ENCODE measurements at places on chromosomes 4 and X. TPM values are rescaled to one million over a fixed set of nuclear protein-coding genes. Genes with fewer than 3 reads are reported as not detected.

The FREM3 gene
- 0.35 TPM for polyA plus RNA-seq

The SERTM2 gene
- not detected for polyA plus RNA-seq

The SMIM10L2A gene
- 11.2 TPM for polyA plus RNA-seq

The GPM6B gene
- 16.8 TPM for polyA plus RNA-seq

The CD38 gene
- 1.1 TPM for polyA plus RNA-seq

The RPA4 gene
- polyA plus RNA-seq = not detected

The PCSK1N gene
- polyA plus RNA-seq = 6.8 TPM

The MOSPD2 gene
- polyA plus RNA-seq = 23.3 TPM

The ADGRL3 gene
- 24.5 TPM for polyA plus RNA-seq

The ANXA10 gene
- 0.43 TPM for polyA plus RNA-seq

The ART3 gene
- 0.60 TPM for polyA plus RNA-seq

The LARP7 gene
- polyA plus RNA-seq = 104 TPM

The RHOXF2 gene
- polyA plus RNA-seq = 0.13 TPM

DNA sequence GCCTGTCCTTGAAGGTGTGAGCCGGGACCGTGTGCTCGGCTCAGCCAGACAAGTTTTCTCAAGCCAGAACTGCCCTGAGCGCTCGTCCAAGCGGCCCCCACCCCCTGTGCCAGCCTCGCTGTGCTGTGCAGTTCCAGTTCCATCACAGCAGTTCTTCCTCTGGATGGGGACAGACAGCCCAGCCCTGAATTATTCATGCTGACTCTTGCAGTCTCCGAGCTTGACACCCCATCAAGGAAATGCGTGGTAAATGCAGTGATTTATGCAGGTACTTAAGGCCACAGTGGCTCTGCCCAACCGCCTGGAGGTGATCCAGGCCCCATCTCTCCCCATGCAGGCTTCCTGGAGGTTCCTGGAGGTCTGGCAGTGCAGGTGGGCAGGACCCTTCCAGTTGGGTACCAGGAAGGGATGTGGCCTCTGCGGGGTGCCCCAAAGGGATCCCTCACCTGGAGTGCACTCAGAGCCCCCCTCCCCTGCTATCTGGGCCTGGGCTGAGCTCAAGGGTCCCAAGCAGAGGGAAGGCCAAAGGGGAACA is 44.8 kb upstream of the HMX1 start:
- DNase-seq = no peak

GRCh38 chr4:168167714-168168284 is 75.5 kb downstream of the ANXA10 start:
- no peak for DNase-seq

GRCh38 chr4:108094923-108095482 is 73.7 kb downstream of the LEF1 start:
- no peak for DNase-seq

- DNase-seq = no peak
Measured at GRCh38 chrX:132740316-132741123, 217.9 kb downstream of the HS6ST2 start.

GRCh38 chr4:128812442-128813235 is 3.1 kb downstream of the JADE1 start:
- DNase-seq = no peak

DNA sequence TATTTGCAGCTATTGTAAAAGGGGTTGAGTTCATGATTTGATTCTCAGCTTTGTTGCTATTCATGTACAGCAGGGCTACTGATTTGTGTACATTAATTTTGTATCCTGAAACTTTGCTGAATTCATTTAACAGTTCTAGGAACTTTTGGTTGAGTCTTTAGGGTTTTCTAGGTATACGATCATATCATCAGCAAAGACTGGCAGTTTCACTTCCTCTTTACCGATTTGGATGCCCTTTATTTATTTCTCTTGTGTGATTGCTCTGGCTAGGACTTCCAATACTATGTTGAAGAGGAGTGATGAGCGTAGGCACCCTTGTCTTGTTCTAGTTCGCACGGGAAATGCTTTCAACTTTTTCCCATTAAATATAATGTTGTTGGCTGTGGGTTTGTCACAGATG is 48.1 kb downstream of the NPY1R start:
- no peak for DNase-seq

DNA sequence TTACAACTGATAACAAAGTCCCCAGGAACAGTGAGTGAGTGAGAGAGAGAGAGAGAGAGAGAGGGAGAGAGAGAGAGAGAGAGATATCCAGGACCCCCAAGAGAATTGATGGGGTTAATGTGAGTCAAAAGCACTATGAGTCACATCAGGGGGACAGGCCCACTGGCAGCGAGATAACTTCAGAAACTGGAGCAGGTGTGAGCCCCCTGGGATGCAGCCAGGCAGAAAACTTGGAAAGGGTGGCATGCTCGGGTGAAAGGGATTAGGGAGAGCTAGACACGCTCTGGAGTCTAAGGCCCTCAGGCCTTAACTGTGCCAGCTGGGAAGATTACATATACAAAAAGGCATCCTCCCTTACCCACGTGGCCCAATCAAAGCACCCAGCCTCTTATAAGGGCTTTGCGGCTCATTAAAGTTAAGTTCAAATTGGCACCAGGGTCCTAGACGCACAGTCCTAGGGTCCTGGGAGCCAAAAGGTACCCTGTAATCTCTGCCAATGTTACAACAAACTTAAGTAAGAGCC is 841 bp downstream of the ACOT9 start:
- DNase-seq = no peak

DNA sequence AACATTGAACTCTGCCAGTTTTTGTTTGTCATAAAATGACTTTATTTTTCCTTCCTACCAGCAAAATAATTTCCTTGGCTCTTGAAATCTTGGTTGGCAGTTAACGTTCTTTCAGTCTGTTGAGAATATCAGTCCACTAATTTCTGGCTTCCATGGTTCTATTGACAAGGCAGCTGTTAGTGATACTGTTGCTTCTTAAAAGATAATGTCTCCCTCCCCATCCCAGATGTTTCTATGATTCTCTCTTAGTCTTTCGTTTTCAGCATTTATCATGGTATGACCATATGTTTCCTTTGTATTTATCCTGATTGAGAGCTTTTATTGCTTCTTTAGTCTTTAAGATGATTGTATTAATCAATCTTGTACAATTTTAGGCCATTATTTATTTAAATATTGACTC is 81.1 kb upstream of the STK26 start:
- DNase-seq = no peak

DNA sequence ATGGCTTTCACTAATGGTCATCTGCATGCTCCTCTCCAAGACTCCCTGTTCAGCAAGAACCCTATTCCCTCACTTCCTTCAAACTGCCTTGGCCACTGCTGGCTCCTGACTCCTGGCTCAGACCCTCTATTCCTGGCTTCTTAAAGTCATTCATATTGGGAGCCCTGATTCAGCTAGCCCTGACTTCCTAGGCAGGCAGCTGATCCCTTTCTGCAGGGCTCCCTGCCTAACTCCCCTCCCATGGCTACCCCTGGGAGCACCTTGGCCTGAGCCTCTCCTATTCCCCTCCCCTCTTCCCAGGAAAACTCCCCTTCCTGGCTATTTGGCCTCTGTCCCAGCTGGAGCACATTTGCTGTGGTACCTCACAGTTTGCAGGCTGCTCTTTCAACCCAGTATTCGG is 154.9 kb upstream of the PJA1 start:
- DNase-seq = no peak

GRCh38 chr4:159232465-159233106 is 129.7 kb downstream of the RAPGEF2 start:
- no peak for DNase-seq

GRCh38 chrX:109739625-109740432 is 6.8 kb upstream of the ACSL4 start:
- no peak for DNase-seq

DNA sequence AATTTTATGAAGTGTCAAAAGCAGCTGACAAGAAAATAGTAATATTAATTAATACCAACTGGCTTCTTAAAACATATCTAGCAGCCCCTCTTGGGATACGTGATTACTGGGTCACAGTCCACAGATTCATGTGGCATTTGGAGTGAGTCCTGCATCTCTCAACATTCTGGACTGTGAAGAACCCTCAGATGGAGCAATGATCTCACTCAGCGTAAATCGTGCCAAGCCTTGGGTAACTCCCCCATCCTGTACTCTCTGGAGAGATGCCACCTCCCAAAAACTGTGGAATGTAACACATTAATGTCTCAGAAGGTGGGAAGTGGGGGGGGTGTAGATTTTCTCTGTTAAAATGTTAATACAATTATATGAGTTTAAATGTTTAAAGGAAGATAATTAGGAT is 118.2 kb upstream of the IQCM start:
- DNase-seq = no peak

GRCh38 chr4:188220006-188220405 is 80.8 kb downstream of the TRIML1 start:
- no peak for DNase-seq

- DNase-seq = no peak
Measured at GRCh38 chr4:100093091-100093866, 97.0 kb downstream of the DDIT4L start.

- no peak for DNase-seq
Measured at GRCh38 chr4:94976371-94977011, 218.7 kb downstream of the BMPR1B start.

GRCh38 chrX:41377624-41378023 is 43.7 kb downstream of the DDX3X start:
- no peak for DNase-seq

DNA sequence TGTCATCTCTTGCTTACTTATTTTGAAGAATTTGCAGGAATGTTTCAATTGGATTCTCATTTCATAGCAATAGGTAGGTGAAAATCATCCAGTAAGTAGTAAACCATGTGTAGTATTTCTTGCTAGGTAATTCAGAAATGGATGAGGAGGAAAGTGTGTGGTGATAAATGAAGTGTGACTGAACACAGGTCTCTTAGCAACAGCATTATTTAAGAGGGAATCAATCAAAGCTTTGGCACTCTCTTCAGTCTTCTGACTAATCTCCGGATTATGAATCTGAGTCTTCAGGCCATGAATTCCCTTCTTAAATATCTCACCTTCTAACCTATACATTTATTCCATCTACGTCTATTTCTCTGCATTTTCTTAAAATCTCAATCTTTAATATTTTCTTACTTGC is 55.8 kb upstream of the ARHGAP24 start:
- DNase-seq = no peak

GRCh38 chrX:42930071-42930470 is 152.1 kb upstream of the PPP1R2C start:
- DNase-seq = no peak

GRCh38 chr4:70437197-70437596 is 34.8 kb upstream of the MUC7 start:
- no peak for DNase-seq

DNA sequence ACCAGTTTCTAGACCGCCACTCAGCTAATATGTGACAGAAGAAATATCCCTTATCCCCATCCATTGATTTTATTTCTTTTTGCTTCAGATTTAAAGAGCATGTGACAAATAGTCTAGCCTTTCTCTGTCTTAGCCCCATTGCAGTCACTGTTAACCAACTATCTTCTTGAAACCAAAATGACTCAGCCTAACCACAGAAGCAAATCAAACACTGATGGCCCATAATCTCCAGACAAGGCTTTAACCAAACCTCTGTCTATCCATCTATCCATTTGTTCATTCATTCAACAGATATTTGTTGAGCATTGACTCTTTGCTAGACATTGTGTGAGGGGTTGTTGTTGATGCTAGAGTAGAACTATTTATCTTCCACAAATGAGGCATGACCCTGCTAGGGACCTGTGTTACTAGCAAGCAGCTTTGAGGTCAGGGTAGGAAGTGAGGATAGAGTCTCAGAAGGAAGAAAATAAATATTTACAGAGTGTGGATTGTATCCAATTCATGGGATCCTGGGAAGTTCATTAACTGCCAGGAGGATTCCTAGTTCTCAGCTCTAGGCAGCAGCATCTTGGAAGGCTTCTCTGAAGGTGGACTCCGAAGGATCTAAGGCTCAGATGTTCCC is 22.5 kb downstream of the HNRNPH2 start:
- no peak for DNase-seq

DNA sequence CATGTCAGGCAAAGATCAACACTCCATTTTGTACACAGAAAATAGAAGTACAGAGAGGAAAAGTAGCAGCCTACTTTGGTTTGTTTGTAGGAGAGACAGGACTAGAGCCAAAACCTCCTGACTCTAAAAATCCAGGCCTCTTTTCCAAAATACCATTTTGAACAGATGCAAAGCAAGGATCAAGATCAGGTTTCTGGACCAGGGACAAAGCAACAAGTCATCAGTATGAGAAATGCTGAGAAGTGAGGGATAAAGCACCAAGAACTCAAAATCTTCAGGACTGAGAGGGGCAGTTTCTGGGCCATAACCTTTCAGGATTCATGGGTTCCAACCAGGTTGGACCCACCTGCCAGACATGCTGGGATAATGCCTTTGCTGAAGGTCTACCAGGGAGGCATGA is 36.6 kb upstream of the MBTPS2 start:
- DNase-seq = no peak

DNA sequence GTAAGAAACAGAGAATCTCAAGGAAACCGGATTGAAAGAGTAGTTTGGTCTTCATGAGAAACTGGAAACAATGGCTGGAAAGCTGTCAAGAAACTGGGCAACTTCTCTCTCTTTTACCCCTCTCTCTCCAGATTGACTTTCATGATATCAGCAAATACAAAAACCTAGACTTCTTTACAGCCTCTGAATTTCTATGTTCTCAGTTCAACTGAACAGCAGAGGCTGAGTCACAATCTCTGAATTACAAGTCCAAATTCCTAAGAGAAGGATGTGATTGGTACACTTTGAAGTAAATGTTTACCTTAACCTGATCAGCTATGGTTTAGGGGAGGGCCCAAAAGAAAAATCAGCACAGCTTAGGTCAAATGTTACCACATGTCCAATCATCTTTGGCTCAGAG is 974.9 kb downstream of the RPA4 start:
- no peak for DNase-seq

- no peak for DNase-seq
Measured at GRCh38 chrX:14032406-14032805, 2.7 kb upstream of the GEMIN8 start.

- no peak for DNase-seq
Measured at GRCh38 chrX:102934624-102935023, 2.4 kb upstream of the RAB40AL start.

DNA sequence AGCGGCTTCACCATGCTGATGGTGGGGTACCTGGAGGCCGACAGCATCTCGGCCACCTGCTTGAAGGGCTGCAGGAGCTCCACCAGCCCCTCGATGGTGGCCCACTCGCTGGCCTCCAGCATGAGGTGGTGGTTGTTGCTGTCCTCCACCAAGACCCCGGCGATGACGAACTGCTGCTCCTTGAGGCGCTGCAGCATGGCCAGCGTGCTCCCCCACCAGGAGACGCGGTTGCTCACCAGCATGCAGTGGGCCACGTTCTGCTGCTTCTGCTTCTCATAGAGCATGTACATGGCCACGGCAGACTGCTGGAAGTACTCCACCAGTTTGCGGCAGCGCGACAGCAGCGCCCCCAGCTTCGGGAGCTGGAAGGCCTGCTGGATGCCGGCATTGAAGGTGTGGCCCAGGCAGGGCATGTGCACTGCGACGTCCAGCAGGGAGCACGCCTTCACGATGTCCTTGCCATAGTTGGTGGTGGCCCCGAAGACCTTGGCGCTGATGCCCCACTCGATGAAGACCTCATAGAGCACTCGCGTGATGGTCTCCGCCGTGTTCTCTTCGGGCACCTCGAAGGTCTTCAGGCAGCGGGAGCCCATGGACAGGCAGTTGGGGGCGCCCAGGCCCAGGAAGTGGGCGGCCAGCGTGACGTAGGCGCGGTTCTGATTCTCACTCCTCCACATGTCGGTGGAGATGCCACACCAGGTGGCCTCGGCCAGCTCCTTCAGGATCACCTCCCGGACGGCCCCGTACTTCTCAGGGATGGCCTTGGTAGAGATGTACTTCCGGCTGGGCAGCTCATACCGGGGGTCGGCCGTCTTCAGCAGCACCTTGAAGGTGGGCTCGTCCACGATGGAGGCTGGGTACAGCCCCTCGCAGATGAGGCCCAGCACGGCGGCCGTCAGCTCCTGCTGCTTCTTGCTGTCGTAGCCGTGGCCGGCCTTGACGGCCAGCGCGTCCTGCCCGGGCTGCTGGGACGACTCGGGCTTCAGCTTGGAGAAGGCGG is 11.0 kb downstream of the DHRSX start:
- DNase-seq = no peak
